Thyroid gland (tissue), 4 donors: ENCODE measurements at places on chromosomes 13 and 19. TPM values are rescaled to one million over a fixed set of nuclear protein-coding genes. Genes with fewer than 3 reads are reported as not detected.

The ERFL gene
- total RNA-seq = 0.24 TPM

The ALDH16A1 gene
- total RNA-seq = 32.5 TPM

The PRKCSH gene
- total RNA-seq = 178 TPM

The ZNF878 gene
- 0.38 TPM for total RNA-seq

The ZNF791 gene
- 37.9 TPM for total RNA-seq

The SHISA7 gene
- not detected for total RNA-seq

The SIGLEC8 gene
- total RNA-seq = 0.49 TPM

The CYP4F2 gene
- not detected for total RNA-seq

The NMRK2 gene
- total RNA-seq = not detected

The FPR3 gene
- 3.2 TPM for total RNA-seq

The ZNF793 gene
- total RNA-seq = 9.9 TPM

The ZNF69 gene
- total RNA-seq = 16.4 TPM

The FFAR1 gene
- not detected for total RNA-seq

The SSC5D gene
- 2.9 TPM for total RNA-seq

The CFD gene
- 339 TPM for total RNA-seq

The IL17D gene
- total RNA-seq = 2.7 TPM

The NCAN gene
- total RNA-seq = 0.44 TPM

The CEACAM8 gene
- total RNA-seq = not detected

The UGGT2 gene
- 159 TPM for total RNA-seq

The TNFSF11 gene
- not detected for total RNA-seq

The PPP5C gene
- 63.3 TPM for total RNA-seq

The WDR88 gene
- total RNA-seq = not detected

The TEX29 gene
- total RNA-seq = not detected
